ENCODE measurements at places on chromosomes 11 and 22.

DNA sequence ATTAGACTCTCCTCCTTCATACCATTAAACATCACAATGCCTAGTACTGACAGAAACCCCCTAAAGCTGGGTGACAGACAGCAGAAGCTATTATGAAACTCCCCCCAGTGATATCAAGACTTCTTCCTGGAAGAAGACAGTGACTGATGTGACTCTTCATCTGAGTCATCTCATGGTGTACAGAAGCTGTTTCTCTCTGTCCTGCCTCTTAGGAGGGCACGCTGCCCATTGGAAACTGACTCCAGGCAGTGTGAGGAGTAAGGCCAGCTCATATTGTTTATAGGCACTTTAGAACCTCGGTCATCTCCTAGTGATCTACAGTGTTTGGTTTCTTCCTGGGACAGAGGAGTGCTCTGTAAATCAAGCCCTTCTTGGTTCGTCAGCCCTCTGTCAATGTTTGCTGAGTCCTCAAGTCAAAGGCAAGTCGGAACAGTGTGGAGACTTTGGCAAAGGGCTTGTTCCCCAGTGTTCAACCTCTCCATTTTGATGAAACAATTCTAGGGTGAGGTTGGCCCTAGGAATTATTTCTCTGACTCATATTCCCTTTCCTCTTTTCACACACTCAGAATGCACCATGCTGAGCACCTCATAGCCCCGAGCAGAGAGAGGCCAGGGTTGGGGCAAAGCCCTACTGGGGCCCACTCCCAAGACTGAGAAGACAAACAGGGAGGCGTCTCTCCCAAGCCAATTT is 172.5 kb upstream of the TMEM45B start:
- no peak for DNase-seq

- no peak for DNase-seq
Observed at GRCh38 chr11:73239571-73240189, 21.6 kb downstream of the P2RY2 start.

- no peak for DNase-seq
Observed at GRCh38 chr22:38097058-38097457, 13.1 kb upstream of the SLC16A8 start.

DNA sequence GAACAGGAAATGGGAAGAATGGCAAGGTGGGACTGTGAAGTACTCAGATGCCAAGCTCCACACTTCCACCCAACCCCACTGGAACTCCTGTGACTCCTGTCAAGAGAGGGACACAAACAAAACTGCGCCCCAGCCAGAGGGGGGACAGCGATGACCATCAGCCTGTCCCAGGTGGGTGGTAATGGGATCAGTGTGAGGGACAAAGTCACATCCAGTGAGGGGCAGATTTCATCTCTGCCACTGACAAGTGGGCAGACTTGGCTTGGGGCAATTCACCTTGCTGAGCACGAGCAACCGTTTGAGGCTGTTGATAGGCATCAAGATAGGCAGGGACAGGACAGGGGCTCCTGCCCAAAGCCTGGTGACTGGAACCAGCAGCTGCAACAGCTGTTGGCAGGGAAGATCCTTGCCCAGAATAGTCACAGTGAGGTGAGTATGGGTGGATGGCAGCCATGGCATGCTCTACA is 105.4 kb upstream of the PITPNB start:
- no peak for DNase-seq

GRCh38 chr11:69922596-69923111 is 103.4 kb upstream of the FGF3 start:
- DNase-seq: no peak

- DNase-seq: no peak
Observed at GRCh38 chr11:69910519-69911309, 91.5 kb upstream of the FGF3 start.

- DNase-seq: no peak
Observed at GRCh38 chr22:24535348-24535747, 19.6 kb downstream of the GUCD1 start.

- DNase-seq: no peak
Observed at GRCh38 chr11:28176351-28176750, 68.2 kb downstream of the METTL15 start.

DNA sequence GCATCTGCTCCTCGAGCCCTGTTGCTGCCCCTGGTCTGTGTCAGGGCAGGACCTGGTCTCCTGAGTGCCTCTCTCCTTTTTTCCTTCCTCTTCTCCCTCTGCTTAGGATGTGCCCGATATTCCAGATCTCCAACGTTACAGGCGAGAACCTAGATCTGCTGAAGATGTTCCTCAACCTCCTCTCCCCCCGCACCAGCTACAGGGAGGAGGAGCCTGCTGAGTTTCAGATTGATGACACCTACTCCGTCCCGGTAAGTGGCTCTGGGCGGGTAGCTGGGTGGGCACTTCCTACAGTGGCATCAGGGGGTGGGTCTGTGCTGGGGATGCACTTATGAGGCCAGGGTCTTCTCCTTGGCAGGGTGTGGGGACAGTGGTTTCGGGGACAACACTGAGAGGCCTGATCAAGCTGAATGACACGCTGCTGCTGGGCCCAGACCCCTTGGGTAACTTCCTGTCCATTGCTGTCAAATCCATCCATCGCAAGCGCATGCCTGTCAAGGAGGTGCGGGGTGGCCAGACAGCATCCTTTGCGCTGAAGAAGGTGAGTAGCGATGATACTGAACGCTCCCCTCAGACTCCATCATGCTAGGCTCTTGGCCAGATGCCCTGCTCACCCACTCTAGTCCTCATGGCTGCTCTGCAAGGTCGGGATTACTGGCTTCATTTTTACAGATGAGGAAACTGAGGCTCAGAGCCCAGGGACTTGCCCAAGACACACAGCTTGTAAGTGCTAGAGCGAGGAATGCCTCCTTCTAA is 20.3 kb downstream of the GTPBP1 start:
- DNase-seq: no peak

GRCh38 chr11:72491001-72491400 is 56.7 kb upstream of the CLPB start:
- DNase-seq: no peak

DNA sequence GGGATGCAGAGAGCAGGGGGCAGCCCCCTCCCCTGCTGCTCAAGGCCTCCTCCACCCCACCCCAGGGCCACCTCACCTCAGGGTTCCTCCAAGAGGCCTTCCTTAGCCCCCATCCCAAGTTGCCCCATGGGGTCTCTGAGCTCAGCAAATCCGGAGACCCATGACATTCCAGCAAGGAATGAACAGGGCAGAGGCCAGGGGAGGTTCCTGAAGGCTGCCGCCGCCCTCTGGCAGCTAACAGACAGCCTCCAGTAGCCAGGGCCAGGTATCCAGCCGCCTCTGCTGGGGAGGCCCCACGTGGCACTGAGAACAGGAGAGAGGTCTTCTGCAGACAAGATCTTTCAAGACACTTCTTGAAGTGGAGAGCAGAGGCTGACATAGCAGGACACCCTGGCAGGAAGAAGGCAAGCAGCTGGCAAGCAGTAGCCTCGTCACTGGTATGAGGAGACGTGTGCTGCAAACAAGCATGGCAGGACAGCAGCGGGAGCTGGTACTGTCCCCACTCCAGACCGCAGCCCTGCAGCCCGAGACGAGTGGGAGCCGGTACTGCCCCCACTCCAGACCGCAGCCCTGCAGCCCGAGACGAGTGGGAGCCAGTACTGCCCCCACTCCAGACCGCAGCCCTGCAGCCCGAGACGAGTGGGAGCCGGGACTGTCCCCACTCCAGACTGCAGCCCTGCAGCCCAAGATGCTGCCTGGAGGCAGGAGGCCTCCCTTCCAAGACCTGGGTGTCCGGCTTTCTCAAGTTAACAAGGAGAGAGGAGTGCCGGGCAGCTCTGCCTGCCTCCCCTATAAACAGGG is 190.6 kb downstream of the IGLL1 start:
- no peak for DNase-seq

- DNase-seq: no peak
Observed at GRCh38 chr22:41348964-41349484, 32.7 kb upstream of the TEF start.

DNA sequence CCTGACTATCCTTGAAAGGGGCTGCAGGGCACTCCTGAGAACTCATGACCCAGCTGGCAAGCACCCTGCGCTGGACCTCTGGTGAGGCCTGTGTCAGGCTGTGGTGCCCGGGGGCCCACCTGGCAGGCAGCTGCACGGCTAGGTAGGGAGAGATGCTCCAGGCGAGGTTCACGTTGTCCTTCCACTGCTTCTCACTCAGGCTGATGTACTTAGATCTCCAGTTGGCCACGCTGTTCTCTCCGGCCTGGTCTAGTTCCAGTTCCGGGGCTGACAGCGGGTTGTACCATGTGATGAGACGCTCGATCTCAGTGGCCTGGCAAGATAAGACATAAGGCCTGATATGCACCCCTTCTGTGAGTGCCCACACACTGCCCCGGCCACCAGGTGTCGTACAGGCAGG is 44.7 kb upstream of the SERPIND1 start:
- DNase-seq: no peak

GRCh38 chr11:90326647-90327046 is 103.8 kb upstream of the CHORDC1 start:
- DNase-seq: no peak

- DNase-seq: no peak
Observed at GRCh38 chr22:17260298-17260697, 41.1 kb upstream of the ADA2 start.

GRCh38 chr11:108817976-108818375 is 153.1 kb downstream of the DDX10 start:
- DNase-seq: no peak

DNA sequence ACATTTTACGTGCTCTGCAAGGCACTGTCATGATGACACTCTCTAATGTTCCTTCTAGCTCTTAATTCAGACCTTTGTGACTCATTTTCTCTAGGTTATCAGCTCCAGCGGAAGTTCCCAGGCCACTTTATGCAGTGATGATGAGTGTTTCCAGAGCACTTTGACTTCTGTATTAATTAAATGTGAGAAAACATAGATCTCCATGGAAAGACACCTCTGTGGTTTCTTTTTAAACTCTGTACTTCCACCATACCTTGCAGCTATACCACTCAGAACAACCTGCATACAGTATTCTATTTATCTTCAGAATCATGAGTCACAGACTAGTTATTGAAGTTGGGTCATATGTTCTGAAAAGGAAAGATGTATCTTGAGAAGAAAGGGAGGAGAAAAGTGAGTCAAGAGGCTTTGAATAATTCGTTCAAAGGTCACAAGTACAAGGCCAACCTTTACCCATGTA is 175.6 kb upstream of the TENM4 start:
- DNase-seq: no peak

- DNase-seq: peak; percentile 23
Observed at GRCh38 chr11:57515332-57516060, at the start of gene SLC43A1. Gene SLC43A1, minus strand, starts transcription at chr11:57515702. Its CDS starts 1,591 bp downstream, at chr11:57514111.

- no peak for DNase-seq
Observed at GRCh38 chr22:30861688-30862552, 106.7 kb downstream of the MORC2 start.

DNA sequence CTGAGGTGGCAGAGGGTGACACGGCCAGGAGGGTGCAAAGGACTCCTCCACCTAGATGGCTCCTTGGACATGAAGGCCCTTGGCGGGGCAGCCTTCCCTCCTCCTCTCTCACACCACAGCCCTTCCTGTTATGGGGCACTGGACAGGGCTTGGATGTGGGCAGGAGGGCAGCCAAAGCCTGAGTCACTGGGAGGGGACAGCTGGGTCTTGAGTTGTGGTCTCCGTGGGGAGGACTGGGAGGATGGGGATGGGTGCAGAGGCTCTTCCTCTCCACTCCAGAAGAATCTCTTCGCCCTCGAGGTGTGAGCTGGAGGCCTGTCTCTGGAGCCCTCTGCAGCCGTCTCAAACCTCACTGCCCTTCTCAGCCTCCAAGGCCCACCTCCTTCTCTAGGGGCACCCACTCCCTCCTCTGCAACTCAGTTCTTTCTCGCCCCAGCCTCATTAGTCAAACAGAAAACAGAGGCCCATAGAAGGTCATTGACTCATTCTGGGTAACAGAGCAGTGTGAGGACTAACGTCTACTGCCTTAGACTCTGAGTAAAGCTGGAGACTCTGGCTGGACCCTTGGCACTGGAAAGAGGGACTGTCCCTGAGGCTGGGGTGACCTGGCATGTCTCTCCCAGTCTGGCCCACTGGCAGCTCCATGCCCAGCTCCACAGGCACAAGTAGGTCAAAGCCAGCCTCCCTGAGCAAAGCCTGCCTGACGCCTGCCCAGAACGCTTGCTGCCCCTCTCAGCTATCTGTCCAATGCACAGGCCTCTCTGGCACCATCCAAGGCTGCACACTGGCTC is 47.5 kb upstream of the CDON start:
- no peak for DNase-seq

GRCh38 chr11:20627701-20628100 is 28.3 kb downstream of the SLC6A5 start:
- no peak for DNase-seq

- no peak for DNase-seq
Observed at GRCh38 chr11:39732001-39732400, 1727.5 kb downstream of the LRRC4C start.

DNA sequence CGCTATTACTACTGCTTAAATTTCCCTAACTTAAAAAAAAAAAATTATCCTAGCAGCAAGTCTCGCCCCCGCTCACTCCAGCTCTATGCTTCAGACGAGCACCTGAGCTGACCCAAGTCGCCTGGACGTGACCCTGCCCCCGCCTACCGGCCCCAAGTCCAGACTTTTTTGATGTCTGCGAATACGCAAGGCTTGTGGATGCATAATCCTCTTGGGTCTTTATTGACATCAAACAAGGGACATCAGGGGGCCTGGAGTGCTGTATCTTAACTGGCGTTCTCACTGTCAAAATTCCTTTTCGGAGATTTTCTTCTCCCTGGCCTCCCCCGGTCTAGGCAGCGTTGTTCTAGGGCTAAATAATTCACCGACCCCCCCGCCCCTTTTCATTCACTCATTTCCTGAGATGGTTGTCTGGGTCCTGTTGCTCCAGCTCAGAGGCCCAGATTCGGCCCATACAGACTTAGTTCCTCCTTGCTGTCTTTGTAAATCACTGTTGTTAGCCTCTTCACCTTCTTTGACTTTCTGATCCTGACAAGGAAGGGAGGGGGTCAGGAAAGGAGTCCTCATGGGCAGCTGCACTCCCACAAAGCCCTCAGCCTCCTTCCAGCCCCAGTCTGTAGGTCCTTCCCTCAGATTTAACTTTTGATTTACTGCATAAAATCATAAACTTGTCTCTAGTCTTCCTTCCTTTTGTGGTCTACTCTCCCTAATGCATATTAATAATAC is 601 bp upstream of the LRP4 start:
- no peak for DNase-seq

- no peak for DNase-seq
Observed at GRCh38 chr11:72712168-72712751, 38.0 kb upstream of the PDE2A start.

- DNase-seq: no peak
Observed at GRCh38 chr22:17443405-17444203, 74.3 kb downstream of the CECR2 start.

DNA sequence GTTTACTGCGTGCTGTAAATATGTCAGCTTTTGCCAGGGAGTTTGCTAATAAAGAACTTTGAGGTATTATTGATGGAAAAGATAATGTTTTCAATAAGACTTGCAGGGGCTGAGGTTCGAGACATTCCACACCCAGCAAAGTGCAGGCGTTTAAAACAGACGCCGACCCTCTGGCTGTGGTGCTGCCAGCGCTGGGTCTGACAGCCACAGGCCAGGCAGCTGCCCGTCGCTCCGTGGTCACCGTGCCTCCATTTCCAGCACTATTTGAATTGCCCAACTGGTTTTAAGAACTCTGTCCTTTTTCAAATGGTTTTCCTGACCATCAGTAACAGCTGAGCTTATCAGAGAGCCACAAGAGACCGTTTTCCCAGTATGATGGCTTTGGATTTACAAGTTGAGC is 28.1 kb upstream of the ALX4 start:
- no peak for DNase-seq
